ENCODE measurements at places on chromosomes 12 and 14.

DNA sequence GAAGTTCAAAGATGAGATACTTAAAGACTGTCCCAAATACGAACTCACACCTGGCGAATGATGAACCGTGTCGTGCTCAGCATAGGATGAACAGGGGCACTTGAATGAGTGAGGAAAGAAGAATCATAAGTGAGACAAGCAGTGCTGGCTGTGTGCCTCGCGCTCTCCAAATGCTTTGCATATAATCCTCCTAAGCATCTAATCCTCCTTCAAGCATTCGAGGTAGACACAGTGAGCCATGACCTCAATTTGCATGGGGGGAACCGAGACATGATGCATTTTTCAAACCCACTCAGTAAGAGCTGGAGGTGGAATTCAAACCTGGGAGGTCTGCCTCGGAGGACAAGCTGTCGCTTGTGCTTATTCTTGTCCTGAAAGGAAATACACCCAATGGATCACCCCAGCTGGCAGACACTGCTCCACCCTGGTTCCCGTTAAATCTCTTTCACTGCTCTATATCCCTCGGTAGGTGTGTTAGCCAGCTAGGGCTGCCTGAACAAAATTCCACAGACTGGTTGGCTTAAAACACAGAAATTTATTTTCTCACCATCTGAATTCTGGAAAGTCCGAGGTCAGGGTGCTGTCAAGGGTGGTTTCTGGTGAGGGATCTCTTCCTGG lies 274.0 kb downstream of the SLC15A4 start:
- no peak for DNase-seq

DNA sequence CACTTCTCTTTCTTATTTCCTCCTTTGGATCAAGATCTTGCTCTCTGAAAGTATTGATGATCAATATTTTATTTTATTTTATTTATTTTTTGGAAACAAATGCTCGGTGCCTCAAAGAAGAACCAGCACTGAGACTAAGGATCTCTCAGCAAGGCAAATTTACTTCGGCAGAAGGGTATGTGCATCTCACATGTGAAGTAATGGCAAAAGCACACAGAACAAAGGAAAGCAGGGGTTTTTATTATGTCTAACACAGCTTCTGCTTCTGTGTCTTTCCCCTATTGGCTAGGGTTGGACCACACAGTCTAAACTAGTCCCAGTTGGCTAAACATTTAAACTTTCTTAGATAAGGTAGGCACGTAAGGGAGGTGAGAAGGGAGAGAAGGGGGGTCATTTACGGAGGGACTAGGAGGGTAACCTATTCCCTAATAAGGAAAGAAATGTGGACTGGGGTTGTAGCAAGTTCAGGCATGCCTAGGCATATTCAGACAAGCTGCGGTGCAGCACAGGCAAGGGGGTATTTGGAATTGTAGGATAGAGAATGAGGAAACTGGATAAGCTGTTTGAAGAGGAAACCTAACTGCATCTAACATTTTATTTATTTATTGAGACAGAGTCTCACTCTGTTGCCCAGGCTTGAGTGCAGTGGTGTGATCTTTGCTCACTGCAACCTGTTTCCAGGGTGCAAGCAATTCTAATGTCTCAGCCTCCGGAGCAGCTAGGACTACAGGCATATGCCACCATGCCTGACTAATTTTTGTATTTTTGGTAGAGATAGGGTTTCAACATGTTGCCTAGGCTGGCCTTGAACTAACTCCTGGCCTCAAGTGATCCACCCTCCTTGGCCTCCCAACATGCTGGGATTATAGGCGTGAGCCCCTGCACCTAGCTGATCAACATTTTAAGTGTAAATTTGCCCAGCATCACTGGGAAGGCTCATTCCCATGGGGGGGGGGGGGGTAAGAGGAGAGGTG lies 90.0 kb upstream of the EIF5 start:
- DNase-seq = no peak

DNA sequence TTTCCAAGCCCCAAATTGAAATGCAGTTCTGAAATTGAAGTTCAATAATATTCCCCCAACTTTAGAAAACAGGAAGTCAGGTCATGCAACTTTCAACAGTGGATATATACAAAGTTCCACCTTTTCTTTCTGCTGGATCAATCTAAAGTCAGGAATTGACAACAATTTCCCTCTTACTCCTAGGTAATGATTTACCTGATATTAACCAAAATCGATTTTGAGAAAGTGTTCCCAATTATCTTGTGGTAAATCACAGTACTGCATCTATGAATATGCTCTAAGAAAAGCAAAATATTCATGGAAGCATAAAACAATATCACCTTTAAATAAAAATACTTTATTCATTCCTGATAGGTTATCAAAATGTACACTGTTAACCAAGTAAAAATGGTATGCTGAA lies 28.4 kb downstream of the BDKRB1 start:
- no peak for DNase-seq

GRCh38 chr14:83379436-83379835 lies 1845.8 kb upstream of the SEL1L start:
- DNase-seq = no peak

DNA sequence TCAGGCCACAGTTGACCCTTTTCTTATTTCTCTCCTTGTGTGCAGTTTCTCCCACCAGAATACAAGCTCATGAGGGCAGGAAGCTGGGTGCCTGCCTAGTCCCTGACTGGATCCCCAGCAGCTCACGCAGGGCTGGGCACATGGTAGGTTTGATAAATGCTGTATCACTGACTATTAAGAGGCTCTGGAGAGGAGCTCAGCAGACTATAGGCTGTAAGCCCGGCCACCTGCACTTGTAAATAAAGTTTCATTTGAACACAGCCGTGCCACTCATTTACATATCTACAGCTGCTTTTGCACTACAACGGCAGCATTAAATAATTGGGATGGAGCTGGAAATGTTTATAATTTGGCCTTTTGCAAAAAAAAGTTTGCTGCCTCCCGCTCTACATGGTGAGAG lies 32.0 kb downstream of the CHGA start:
- no peak for DNase-seq

- no peak for DNase-seq
Measured at GRCh38 chr14:87233266-87233665, 759.7 kb downstream of the GALC start.

DNA sequence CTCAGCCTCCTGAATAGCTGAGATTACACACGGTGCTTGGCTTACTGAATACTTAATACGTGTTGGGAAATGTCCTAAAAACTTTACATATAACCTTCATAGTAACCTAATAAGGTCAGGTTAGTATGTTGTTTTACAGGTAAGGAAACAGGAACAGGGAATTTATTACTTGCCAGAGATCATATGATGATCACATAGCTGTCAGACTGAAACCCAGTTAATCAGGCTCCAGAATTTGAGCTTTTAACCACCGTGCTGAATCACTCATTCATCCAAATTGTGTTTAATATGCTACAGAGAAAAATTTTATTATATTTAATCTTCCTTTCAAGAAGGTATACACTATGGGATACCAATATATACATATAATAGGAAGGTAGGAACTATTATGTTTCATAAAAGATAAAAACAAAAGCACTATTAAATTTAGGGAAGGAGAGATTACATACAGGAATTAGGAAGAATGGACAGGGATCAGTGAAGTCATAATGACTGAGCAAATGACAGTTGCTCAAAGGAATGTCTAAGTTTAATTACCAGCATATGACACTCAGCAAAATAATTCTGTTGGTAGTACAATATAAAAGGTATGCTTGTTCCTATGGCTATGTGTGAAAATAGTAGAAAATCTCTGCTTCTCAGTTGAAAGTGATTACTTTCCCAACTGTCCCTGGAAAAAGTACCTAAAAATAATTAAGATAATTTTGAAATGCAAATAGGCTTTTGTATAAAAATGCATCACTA lies 59.3 kb downstream of the HEATR5A start:
- no peak for DNase-seq

DNA sequence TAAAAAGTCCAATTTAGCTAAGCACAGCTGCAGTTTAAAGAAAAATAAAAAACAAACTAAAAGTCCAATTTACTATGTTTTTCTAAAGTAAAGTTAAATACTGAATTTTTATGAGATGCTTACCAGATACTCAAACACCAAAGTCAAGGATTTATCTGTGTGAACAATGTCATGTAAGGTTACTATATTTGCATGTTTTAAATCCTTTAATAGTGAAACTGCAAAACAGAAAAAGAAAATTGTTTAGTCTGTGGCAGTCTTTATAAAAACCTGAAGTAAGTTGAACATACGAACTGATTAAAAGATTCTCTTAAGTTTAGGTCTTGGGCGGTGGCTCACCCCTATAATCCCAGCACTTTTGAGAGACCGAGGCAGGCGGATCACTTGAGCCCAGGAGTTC lies 102.7 kb downstream of the CDK17 start:
- DNase-seq = no peak

DNA sequence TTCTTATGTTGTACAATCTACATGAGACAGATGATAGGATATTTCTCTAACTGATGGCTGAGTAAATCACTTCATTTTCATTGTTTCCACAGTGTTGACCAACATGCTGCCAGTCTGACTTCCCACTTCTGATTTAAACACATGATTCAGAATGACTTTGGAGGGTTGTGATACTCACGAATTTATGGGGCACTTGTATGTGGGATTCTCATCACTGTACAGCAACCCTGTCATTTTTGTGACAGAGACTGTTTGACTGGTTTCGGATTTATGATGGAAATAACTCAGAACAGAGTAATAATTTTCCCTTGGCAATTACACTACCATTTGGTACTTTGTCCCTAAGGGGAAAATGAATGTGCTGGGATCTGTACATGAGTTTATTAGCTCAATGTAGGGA lies 333.8 kb downstream of the TRHDE start:
- no peak for DNase-seq

- no peak for DNase-seq
Measured at GRCh38 chr12:27332407-27332713, 276 bp upstream of the BMAL2 start.

- no peak for DNase-seq
Measured at GRCh38 chr12:95815632-95816212, 25.2 kb upstream of the NTN4 start.

DNA sequence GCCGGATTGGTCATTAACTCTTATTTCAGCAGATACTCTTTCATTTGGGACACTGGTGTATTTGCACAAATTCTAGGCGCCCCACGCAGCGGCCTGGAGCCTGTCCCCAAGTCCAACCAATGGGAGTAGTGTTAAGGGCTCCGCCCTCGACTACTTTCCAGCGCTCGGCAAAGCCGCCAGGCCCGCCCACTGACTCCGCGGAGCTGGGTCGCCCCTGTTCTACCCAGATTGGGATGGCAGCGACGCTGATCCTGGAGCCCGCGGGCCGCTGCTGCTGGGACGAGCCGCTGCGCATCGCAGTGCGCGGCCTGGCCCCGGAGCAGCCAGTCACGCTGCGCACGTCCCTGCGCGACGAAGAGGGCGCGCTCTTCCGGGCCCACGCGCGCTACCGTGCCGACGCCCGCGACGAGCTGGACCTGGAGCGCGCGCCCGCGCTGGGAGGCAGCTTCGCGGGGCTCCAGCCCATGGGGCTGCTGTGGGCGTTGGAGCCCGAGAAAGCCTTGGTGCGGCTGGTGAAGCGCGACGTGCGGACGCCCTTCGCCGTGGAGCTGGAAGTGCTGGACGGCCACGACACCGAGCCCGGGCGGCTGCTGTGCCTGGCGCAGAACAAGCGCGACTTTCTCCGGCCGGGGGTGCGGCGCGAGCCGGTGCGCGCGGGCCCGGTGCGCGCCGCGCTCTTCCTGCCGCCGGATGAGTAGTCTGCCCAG lies at the start of gene ACOT6:
TSS of gene ACOT6 (plus strand) at position 179 of the 707 bp plus-strand sequence. CDS start at position 234, 55 bp downstream.
- DNase-seq = peak; percentile 52
